Esophagus (tissue), 2 donors: ENCODE measurements at places on chromosomes 12 and 14. TPM values are rescaled to one million over a fixed set of nuclear protein-coding genes. Genes with fewer than 3 reads are reported as not detected.

SLCO1A2 gene
- polyA plus RNA-seq: not detected

TDP1 gene
- polyA plus RNA-seq: 2.8 TPM

ACRBP gene
- 0.84 TPM for polyA plus RNA-seq

CD4 gene
- polyA plus RNA-seq: 1.4 TPM

GAPDH gene
- 3,567 TPM for polyA plus RNA-seq

CLEC6A gene
- polyA plus RNA-seq: not detected

THAP2 gene
- 3.6 TPM for polyA plus RNA-seq

PSMD9 gene
- 18.3 TPM for polyA plus RNA-seq

LMNTD1 gene
- not detected for polyA plus RNA-seq

BATF gene
- polyA plus RNA-seq: 2.0 TPM

SLC35F4 gene
- not detected for polyA plus RNA-seq

EXOC3L4 gene
- 0.67 TPM for polyA plus RNA-seq

DAO gene
- not detected for polyA plus RNA-seq

CCDC38 gene
- polyA plus RNA-seq: not detected

PAPLN gene
- polyA plus RNA-seq: 7.5 TPM

NRDE2 gene
- 7.4 TPM for polyA plus RNA-seq

DNAL1 gene
- 1.7 TPM for polyA plus RNA-seq

ADCK1 gene
- 4.4 TPM for polyA plus RNA-seq

GON7 gene
- 10.8 TPM for polyA plus RNA-seq

MTERF2 gene
- polyA plus RNA-seq: 15.0 TPM

CLEC2B gene
- polyA plus RNA-seq: 12.8 TPM

LGR5 gene
- polyA plus RNA-seq: 0.01 TPM

MSI1 gene
- 0.15 TPM for polyA plus RNA-seq

TMEM30B gene
- polyA plus RNA-seq: 12.8 TPM

KRT85 gene
- not detected for polyA plus RNA-seq

KRT72 gene
- polyA plus RNA-seq: not detected

KIF5A gene
- 0.12 TPM for polyA plus RNA-seq

LRP1 gene
- 47.6 TPM for polyA plus RNA-seq

ESRRB gene
- polyA plus RNA-seq: not detected

CCDC197 gene
- polyA plus RNA-seq: not detected

HPD gene
- polyA plus RNA-seq: 0.31 TPM

HOXC4 gene
- polyA plus RNA-seq: 3.7 TPM

SLC15A5 gene
- not detected for polyA plus RNA-seq

CACNB3 gene
- polyA plus RNA-seq: 24.3 TPM

GALNT8 gene
- polyA plus RNA-seq: 0.05 TPM

SDR9C7 gene
- polyA plus RNA-seq: 16.8 TPM

TPH2 gene
- not detected for polyA plus RNA-seq

CCDC196 gene
- polyA plus RNA-seq: not detected

GALNT16 gene
- 0.36 TPM for polyA plus RNA-seq

CAND1 gene
- 12.5 TPM for polyA plus RNA-seq

AVPR1A gene
- 0.10 TPM for polyA plus RNA-seq

KCNH3 gene
- polyA plus RNA-seq: 0.07 TPM

DNAI7 gene
- polyA plus RNA-seq: 0.07 TPM

RFX4 gene
- polyA plus RNA-seq: not detected

GPR68 gene
- 0.71 TPM for polyA plus RNA-seq

KRT77 gene
- polyA plus RNA-seq: not detected

GLS2 gene
- polyA plus RNA-seq: 3.6 TPM

TAS2R50 gene
- polyA plus RNA-seq: not detected

GPR84 gene
- polyA plus RNA-seq: 0.29 TPM
